Activated naive CD4-positive, alpha-beta T cell treated with anti-CD3 and anti-CD28 coated beads, Interleukin-2, amount 10 ng/mL, durations not matched to agents 7 days and 5 days (primary cell): ENCODE measurements at places on chromosomes 7 and 10.

DNA sequence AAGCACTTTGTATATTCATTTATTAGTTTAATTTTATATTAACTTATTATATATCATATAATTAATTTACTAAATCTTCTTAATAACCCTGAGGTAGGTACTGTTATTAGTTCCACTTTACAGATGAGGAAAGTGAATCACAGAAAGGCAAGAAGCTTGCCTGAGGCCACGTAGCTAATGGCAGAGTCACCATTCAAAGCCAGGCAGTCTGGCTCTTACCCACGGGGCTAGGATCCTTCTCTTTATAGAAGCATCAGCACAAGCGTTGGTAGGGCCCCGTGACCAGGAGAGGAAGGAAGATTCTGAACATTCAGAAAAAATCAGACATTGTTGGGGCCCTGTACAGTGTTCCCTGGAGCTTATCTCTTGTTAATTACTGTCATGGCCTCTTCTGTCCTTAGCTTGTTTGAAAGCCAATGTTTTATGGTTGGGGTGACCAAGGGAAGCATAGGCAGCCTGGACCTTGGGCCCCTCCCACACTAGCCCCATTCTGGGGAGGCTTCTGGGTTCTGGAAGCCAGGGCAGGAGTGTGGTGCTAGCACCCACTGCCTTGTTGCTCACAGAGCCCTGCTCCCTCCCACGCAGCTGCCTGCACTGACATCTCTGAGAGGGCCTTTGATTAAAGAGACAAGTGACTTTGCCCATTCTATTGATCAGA is 31.1 kb upstream of the SLF2 start:
- peaks cover 45% of the 10 kb centered on the region for H3K27me3 ChIP-seq
- no peak for DNase-seq
- H3K27ac ChIP-seq: no peak overlapping the region
- no peak overlapping the region for H3K4me3 ChIP-seq

DNA sequence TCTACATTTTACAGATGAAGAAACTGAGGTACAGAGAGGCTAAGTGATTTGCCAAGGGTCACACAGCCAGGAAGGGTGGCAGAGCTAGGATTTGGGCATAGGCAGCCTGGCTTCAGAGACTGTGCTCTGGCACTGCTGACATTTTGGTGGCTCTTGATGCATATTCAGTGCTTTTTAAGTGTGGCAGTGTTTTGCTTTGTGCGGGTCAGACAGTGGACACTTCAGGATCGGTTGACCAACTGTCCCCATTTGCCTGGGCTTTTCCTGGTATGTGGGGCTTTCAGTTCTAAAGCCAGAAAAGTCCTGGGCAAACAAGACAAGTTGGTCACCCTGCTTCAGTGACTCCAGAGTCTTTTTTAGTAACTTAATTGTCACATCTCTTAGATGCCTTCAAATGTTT is 35.0 kb downstream of the SUFU start:
- no peaks in the 10 kb centered on the region for H3K4me1 ChIP-seq
- H3K36me3 ChIP-seq: peaks cover 1% of the 10 kb centered on the region
- no peak overlapping the region for H3K4me3 ChIP-seq
- no peaks in the 10 kb centered on the region for H3K27me3 ChIP-seq
- H3K27ac ChIP-seq: no peak overlapping the region
- DNase-seq: no peak

DNA sequence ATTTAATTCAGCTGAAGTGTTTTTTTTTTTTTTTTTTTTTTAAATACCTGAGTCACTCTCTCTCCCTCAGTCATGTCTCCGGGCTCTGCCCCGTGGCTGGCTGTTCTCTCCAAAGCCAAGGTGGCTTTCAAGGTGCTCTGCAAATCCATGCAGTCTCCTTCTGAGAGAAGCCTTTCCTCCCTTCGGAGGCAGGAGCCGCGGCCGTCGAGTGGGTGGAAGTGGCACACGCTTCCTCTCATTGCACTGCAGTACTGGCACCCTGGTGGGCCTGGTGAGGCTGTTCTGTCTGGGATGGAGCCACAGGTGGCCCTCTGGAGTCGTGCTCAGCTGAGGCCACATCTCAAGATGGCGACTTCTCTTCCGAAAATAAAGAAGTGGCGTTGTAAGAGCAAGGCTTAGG is 221.8 kb downstream of the GLRX3 start:
- H3K36me3 ChIP-seq: no peaks in the 10 kb centered on the region
- no peak overlapping the region for H3K4me3 ChIP-seq
- no peaks in the 10 kb centered on the region for H3K27me3 ChIP-seq
- H3K4me1 ChIP-seq: no peaks in the 10 kb centered on the region
- no peak for DNase-seq

DNA sequence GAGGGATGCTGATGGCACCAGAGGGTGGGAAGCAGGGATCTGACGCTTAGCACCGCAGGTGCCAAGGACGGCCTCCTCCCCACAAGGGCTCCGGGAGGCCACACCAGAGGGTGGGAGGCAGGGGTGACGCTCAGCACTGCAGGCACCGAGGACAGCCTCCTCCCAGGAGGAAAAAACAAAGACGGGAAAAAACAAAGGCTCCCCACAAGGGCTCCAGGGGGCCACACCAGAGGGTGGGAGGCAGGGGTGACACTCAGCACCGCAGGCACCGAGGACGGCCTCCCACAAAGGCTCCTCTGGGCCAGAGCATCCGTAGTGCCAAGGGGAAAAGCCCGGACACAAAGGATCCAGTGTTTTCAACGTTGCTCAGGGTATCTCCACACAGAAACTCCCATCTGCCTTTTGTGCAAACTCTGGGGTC is 25.6 kb downstream of the DIP2C start:
- H3K27ac ChIP-seq: no peak overlapping the region
- H3K36me3 ChIP-seq: no peaks in the 10 kb centered on the region
- H3K27me3 ChIP-seq: peaks cover 9% of the 10 kb centered on the region
- H3K4me3 ChIP-seq: no peak overlapping the region

DNA sequence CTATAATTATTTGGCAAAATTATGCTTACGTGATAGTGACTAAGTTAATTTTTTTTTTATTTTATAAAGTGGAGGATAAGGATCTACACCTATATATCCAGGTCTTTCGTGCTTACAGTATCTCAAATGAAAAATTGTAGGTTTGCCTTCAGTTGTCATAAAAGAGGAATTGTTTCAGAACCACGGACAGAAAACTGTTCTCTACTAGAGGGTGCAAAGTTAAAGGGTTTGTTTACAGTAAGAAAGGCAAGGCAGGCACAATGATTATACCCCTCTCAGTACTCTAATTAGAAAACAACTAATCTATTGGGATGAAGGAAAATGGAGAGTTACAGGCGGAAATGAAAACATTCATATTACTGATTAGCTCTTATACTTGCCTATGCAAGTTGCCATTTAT is 1.5 kb downstream of the PCLO start:
- H3K36me3 ChIP-seq: no peaks in the 10 kb centered on the region
- DNase-seq: no peak
- H3K4me3 ChIP-seq: no peak overlapping the region
- peaks cover 14% of the 10 kb centered on the region for H3K27me3 ChIP-seq
- H3K27ac ChIP-seq: no peak overlapping the region

GRCh38 chr10:63752318-63752717 is 231.1 kb downstream of the REEP3 start:
- DNase-seq: no peak
- peaks cover 10% of the 10 kb centered on the region for H3K27me3 ChIP-seq
- no peaks in the 10 kb centered on the region for H3K36me3 ChIP-seq
- no peaks in the 10 kb centered on the region for H3K4me1 ChIP-seq
- H3K27ac ChIP-seq: no peak overlapping the region

GRCh38 chr7:91814189-91814588 is 66.3 kb downstream of the MTERF1 start:
- no peaks in the 10 kb centered on the region for H3K36me3 ChIP-seq
- no peaks in the 10 kb centered on the region for H3K4me1 ChIP-seq
- H3K4me3 ChIP-seq: no peak overlapping the region

GRCh38 chr10:73967022-73967429 is 30.9 kb upstream of the VCL start:
- peaks cover 18% of the 10 kb centered on the region for H3K27me3 ChIP-seq
- no peaks in the 10 kb centered on the region for H3K4me1 ChIP-seq
- DNase-seq: no peak
- H3K27ac ChIP-seq: no peak overlapping the region
